ENCODE measurements at places on chromosomes 2 and 18. TPM values are rescaled to one million over a fixed set of nuclear protein-coding genes. Genes with fewer than 3 reads are reported as not detected.

The FAM110C gene
- 21.4 TPM for total RNA-seq

The SLC19A3 gene
- not detected for total RNA-seq

The DSG4 gene
- not detected for total RNA-seq

The SERPINB10 gene
- total RNA-seq, result 4.8 TPM

The AGAP1 gene
- total RNA-seq, result 16.0 TPM

The POTEC gene
- total RNA-seq, result not detected

Measured in tracheal epithelial cell (primary cell).